Renal pelvis (tissue), 12 donors: ENCODE measurements at places on chromosomes 16 and 17. TPM values are rescaled to one million over a fixed set of nuclear protein-coding genes. Genes with fewer than 3 reads are reported as not detected.

The DDX19B gene
- polyA plus RNA-seq, result 34.8 TPM

The STAT3 gene
- 65.4 TPM for polyA plus RNA-seq

The WNT9B gene
- polyA plus RNA-seq, result 17.9 TPM

The MEOX1 gene
- polyA plus RNA-seq, result 16.1 TPM

The RMI2 gene
- 31.2 TPM for polyA plus RNA-seq

The AOC2 gene
- 1.6 TPM for polyA plus RNA-seq

- DNase-seq, result no peak
Observed at GRCh38 chr17:50176559-50177357, 11.0 kb downstream of the SGCA start.

DNA sequence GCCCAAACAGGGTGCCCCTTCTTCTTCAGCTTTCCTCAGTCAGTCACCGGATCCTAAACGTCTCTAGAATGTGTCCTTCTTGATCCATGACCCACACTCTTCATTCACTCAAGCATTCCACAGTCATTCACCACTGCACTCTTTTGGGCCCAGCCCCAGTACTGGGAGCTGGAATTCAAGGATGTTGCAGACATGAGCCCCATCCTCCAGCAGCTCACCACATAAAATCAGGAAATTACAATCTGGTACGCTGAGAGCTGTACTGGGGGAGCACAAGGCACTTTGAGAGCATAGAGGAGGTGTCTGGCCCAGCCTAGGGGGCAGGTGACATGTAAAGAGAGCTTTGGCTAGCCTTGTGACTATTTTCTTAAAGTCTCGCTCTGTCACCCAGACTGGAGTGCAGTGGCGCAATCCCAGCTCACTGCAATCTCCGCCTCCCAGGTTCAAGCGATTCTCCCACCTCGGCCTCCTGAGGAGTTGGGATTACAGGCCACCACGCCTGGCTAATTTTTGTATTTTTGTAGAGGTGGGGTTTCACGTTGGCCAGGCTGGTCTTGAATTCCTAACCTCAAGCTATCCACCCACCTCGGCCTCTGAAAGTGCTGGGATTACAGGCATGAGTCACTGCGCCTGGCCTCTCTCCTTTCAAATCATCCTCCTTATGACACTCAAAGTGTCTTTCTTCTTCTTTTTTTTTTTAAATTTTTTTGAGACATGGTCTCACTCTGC, 18.7 kb downstream of the CES4A start:
- no peak for DNase-seq

- no peak for DNase-seq
Observed at GRCh38 chr17:38512473-38513058, 84.3 kb downstream of the ARHGAP23 start.

- no peak for DNase-seq
Observed at GRCh38 chr17:69593351-69593715, 178.8 kb downstream of the MAP2K6 start.

DNA sequence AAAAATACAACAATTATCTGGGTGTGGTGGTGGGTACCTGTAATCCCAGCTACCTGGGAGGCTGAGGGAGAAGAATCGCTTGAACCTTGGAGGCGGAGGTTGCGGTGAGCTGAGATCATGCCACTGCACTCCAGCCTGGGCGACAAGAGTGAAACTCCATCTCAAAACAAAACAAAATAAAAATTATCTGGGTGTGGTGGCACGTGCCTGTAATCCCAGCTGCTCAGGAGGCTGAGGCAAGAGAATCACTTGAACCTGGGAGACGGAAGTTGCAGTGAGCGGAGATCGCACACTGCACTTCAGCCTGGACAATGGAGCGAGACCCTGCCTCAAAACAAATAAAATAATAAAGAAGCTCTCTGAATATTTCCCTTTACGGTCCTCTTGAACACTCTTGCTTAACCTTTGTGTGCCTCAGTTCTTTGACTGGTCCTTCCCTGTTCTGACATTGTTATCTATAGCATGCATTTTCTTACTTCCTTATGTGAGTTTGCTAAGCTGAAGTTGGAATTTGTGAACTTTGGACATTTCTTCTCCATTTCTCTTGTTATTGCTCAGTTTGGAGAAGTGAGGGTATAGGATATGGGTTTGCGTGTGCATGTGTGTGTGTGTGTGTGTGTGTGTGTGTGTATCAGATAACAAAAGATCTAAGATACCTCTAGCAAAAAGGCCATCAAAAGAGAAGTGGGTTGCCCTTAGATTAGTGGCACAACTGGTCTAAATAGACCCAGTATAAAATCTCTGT, 29.7 kb upstream of the WSB1 start:
- DNase-seq, result no peak

GRCh38 chr16:1458336-1458976, 14.1 kb upstream of the CCDC154 start:
- DNase-seq, result no peak

GRCh38 chr17:8421571-8421970, 14.1 kb upstream of the NDEL1 start:
- no peak for DNase-seq

GRCh38 chr17:35543856-35544255, 6.4 kb upstream of the SLFN12L start:
- DNase-seq, result no peak

- no peak for DNase-seq
Observed at GRCh38 chr17:68384941-68385340, 72.4 kb downstream of the WIPI1 start.

- DNase-seq, result no peak
Observed at GRCh38 chr16:53876811-53877210, 172.9 kb downstream of the FTO start.
